Bronchial epithelial cell (primary cell): ENCODE measurements at places on chromosomes 1 and 21. TPM values are rescaled to one million over a fixed set of nuclear protein-coding genes. Genes with fewer than 3 reads are reported as not detected.

Gene PADI4
- total RNA-seq = not detected in 2 replicates

- DNase-seq = no peak
Measured at GRCh38 chr1:18108299-18109057, 880 bp downstream of the IGSF21 start.

GRCh38 chr1:62778208-62778607 is 5.7 kb upstream of the ATG4C start:
- DNase-seq = peak; percentile 61

- DNase-seq = peak; percentile 33
Measured at GRCh38 chr1:29282924-29283803, 46.8 kb downstream of the PTPRU start.

- DNase-seq = no peak
Measured at GRCh38 chr21:46459024-46459355, 299 bp downstream of the DIP2A start.
